Stimulated activated CD8-positive, alpha-beta memory T cell treated with anti-CD3 and anti-CD28 coated beads, Interleukin-2, amount 100 ng/mL, for 1 hour (primary cell): ENCODE measurements at places on chromosomes 2 and 18.

DNA sequence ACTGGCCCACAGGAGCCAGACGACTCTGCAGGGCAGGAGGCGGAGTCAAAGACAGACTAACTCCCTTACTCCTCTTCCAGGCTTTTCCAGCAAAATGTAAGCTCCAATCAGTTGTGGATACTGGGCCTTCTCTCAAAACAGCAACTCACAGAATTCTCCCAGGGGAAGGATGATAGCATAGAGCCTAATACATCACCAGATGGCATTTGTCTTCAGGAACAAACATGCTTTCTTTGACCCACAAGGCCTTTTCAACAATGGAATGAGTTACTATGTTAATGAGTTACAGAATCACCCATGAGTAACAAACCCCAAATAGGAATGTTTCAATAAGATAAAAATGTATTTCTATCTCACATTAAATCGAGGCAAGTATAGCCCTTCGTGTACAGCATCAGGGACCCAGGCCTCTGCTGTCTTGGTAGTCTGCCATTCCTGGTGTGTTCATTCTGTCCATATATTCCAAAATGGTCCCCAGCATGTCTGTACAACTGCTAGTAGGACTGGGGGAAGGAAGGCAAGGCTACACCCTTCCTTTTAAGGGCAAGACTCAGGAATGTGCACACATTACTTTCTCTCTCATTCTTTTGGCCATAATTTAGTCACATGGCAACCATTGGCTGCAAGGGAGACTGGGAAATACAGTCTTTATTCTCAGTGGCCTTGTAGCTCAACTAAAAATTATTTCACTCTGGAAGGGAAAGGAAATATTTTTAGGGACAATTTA is 76.4 kb downstream of the BOD1L2 start:
- DNase-seq: no peak

DNA sequence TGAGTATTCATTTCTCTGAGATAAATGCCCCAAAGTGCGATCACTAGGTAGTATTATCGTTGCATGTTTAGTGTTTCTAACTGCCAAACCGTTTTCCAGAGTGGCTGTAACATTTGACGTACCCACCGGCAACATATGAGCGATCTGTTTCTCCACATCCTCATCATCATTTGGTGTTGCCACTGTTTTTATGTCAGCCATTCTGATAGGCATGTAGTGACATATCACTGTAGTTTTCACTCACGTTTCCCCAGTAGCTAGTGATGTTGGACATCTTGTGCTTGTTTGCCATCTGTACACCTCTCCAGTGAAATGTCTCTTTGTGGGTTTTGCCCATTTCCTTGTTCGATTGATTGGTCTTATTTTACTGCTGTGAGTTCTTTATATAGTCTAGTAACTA is 63.8 kb downstream of the ACAA2 start:
- DNase-seq: no peak

DNA sequence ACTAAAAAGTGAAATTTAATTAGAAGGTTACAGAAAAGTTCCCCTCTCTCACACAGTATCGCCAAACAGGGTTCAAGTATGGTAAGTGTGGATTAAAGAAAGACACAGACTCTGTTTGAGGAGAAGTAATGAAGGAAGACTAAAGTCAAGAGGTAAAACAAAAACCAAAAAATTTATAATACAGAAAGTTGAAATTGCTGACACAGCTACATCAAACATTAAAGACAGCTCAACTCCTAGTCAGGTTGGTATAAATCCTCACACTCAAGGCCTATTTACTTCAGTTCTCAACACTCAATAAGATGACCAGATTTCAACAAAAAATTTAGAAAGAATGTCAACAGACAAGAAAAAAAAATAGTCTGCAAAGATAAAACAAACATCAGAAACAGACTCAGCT is 300.5 kb upstream of the LINC00305 start:
- no peak for DNase-seq

DNA sequence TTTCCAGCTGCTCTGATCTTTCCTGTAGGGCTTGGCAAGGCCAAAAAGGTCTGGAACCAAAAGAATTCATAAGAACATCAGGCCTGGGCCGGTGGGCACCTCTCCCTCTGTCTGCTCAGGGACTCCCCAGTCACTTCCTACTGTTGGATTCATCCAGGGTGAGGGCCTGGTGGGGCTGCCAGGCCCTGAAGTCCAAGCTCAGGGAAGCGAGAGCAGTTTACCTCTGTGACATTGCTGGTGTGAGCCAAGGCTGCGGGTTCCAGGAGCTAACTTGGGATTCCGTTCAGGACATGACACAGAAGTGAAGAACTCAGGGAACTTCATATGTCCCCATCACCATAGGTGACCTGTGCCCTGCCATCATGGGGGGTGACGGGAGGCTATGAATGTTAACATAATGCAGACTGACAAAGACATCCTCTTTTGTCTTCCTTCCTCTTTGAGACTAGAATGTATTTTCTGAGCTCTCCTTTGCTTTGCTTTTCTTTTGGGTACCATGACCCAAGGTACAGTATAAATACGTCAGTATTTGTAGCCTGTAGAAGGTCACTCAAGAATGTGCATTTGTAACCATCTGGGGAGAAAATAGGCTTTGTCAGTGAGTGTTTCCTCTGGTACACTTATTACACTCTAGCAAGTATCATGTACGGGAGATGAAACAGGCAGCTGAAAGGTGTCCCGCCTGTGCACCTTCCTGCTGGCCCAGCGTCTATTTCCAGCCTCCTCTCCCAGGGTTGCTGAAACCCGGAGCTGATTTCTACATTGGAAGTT is 130.5 kb upstream of the SLC1A4 start:
- DNase-seq: no peak

DNA sequence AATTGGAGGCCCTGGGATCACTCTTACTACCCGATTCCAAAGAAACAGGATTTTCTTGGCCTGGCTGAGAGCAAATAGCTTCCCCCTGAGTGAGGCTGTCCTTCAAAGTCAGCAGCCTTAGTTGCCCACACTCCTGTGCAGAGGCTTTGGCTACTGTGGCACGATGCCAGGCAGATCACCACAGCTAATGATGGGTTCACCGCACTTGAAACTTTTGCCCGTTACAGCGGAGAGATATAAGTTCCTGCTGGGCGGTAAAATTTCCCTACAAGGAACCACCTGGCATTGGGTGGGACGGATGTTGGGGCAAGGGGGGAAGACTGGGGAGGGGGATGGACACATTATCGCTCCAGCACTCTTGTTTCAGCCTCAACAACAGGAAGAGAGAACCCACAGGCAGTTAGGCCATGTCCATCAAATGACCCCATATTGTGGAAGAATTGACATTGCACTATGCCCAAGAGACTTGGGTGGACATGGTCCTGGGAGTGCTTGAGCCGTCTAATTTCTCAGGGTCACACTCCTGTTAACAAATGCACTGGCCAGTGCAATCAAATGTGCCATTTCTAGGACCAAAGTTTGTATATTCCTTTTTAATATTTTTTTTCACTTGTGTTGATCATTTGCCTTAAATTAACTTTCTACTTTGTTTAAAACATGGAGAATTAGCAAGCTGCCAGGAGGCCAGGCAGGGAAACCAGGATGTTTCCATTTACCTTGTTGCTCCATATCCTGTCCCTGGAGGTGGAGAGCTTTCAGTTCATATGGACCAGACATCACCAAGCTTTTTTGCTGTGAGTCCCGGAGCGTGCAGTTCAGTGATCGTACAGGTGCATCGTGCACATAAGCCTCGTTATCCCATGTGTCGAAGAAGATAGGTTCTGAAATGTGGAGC is 4.4 kb downstream of the IL1B start:
- DNase-seq: no peak

- DNase-seq: no peak
These were observed 155.6 kb upstream of the CCDC68 start for GRCh38 chr18:55114876-55115275.

- DNase-seq: no peak
These were observed 69.5 kb upstream of the PSMD14 start for GRCh38 chr2:161238560-161239325.

GRCh38 chr2:52365946-52366345 is 1334.0 kb upstream of the NRXN1 start:
- DNase-seq: no peak

GRCh38 chr2:42877936-42878335 is 85.6 kb upstream of the HAAO start:
- DNase-seq: no peak

- DNase-seq: no peak
These were observed 152.6 kb upstream of the KYNU start for GRCh38 chr2:142724713-142725349.

GRCh38 chr2:56202381-56203121 is 18.8 kb downstream of the CCDC85A start:
- DNase-seq: no peak
